ENCODE measurements at places on chromosomes 16 and 17.

DNA sequence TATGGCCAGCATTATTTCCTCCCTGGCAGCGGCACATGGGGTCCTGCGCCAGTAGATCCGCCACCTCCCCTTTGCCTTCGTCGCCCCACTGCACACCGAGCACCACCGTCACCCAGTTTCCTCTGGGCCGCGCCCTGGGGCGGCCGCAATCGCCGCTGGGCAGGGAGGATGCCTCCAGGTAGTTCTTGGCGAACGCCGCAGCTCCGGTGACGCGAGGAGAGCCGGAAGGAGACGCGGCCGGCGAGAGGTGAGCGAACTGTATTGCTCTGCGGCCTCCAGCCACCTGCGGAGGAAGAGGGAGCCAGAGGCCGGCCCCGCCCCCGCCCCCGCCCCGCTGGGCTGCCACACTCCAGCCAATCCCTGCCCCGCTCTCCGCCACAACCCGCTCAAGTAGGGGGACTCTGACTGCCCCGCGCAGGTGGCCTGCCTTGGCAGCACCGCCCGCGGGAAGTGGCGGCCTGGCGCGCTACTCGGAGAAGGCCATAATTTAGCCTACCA, 11.8 kb upstream of the SLFN13 start:
- peak; percentile 96 for DNase-seq

- DNase-seq, result peak; percentile 83
Observed at GRCh38 chr17:77140878-77141767, at the start of gene SEC14L1. SEC14L1 (plus strand) TSS chr17:77140969; CDS start chr17:77143597, 2,628 bp downstream.

GRCh38 chr16:11163761-11164261, 92.2 kb downstream of the SOCS1 start:
- DNase-seq, result no peak

- no peak for DNase-seq
Observed at GRCh38 chr16:81640681-81641070, 138.4 kb upstream of the PLCG2 start.

DNA sequence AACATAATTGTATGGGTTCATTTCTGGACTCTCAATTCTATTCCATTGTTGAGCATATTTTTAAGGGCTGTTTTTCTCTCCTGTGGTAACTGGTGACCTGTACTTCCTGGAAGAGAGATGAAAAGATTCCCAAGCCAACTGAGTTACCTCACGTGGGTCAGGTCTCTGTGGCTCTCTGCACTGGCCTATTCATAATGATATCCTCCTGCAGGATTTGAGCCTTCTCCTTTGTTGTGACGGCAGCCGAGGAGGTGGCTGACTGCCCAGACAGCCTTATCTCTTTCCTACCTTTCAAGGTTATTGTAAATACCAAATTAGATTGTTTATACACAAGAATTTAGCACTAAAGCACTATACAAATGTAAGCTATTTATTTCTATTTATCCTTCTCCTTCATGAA, 2.7 kb upstream of the ACE start:
- DNase-seq, result peak; percentile 28

GRCh38 chr17:73588301-73588846, 55.9 kb downstream of the SDK2 start:
- no peak for DNase-seq

DNA sequence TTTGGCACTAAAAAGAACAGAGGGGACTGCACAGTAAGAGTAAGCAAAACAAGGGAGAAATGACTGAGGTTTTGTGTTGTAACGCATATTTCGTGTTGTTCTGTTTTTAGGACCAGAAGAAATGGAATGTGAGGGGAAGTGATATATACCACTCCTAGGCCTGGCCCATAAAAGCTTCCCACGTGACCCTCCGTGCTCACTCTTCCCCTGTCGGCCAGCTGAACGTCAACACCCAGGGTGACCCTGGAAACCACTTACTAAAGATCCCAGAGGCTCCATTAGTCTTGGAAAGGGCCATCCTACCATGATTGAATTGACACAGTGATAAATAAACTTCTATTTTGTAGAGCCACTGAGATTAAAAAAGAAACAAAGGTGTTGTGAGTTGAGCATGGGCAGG, 79.8 kb downstream of the HELZ start:
- no peak for DNase-seq
